ENCODE measurements at places on chromosomes 5 and 9.

DNA sequence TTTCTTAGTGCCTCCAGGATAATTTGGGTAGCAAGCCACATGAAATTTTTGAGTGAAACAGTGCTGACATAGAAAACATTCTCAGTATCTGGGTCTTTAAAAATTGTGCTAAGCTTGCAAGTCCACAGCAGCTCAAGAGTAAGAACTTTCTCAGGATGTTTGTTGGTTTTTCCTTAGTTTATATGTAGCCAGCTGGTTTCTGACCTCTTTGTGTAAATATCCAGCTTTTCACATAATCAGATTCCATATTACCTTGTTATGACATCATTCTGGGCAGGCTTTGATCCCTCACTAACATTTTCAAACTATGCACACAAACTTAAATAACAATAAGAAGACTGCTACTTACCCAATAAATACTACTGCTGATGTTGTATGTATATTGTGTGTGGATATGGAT is 82.9 kb upstream of the VCAN start:
- DNase-seq: no peak

GRCh38 chr5:59354274-59354673 is 539.3 kb downstream of the PDE4D start:
- no peak for DNase-seq

GRCh38 chr9:125024917-125025316 is 84.0 kb upstream of the GOLGA1 start:
- DNase-seq: no peak

DNA sequence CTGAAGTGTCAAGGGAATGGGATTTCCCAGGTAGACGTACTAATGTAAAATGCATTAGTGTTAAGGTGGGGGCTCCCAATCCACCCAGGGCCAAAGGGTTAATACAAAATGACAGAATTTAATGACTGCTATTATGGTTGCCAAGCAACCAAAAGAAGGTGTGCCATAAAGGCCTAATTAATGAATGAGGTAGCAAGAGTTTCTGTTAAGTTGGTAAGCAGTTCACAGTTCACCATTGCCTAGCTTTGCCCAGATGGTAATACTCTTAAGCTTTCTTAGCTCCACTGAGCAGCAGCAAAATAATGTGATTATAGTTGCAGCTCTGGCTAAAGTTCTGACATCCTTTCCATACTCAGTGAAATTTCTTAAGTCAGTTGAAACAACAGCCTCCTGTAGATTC is 211.7 kb downstream of the DENND1A start:
- no peak for DNase-seq

GRCh38 chr9:97705354-97705950 is 8.3 kb upstream of the XPA start:
- DNase-seq: no peak

DNA sequence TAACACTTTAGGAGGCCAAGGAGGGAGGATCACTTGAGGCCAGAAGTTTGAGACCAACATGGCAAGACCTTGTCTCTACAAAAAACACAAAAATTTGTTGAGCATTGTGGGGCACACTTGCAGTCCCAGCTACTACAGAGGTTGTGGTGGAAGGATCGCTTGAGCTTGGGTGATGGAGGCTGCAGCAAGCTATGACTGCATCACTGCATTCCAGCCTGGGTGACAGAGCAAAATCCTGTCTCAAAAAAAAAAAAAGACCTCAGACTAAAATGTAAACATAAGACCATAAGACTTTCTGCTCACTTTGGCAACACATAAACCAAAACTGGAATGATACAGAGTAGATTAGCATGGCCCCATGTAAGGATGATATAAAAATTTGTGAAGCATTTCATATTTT is 24.6 kb upstream of the NANS start:
- no peak for DNase-seq

GRCh38 chr5:62115014-62115413 is 191.0 kb upstream of the KIF2A start:
- DNase-seq: no peak
